Hematopoietic multipotent progenitor cell treated with erythropoietin and hydrocortisone succinate and interleukin-3 and kit ligand, for 8 days (in vitro differentiated cells): ENCODE measurements at places on chromosomes 6 and 20.

DNA sequence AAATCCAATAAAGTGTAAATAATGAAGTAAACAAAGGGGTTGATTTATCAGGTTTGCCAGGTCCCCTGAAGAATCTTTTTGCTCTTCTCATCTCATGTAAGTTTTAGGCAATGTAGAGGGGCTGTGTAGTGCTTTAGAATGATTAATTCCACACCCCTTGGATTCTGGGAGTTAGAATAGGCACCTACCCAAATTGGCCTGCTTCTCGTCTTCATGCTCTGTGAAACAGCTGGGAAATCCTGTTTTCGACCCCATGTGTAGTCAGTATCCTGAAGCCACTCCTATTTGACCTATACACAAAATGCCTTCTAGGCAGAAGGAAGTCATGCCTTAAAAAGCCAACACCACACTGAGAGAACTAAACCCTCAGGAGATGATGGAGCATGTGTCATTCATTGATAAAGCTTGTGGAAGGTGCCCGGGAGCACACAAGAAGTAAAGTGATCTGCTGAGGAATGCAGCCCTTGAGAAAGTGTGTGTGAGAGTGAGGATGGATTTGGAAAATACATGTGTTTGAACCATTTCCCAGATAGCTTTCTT, 170.9 kb downstream of the KLHL32 start:
- no peak for DNase-seq

DNA sequence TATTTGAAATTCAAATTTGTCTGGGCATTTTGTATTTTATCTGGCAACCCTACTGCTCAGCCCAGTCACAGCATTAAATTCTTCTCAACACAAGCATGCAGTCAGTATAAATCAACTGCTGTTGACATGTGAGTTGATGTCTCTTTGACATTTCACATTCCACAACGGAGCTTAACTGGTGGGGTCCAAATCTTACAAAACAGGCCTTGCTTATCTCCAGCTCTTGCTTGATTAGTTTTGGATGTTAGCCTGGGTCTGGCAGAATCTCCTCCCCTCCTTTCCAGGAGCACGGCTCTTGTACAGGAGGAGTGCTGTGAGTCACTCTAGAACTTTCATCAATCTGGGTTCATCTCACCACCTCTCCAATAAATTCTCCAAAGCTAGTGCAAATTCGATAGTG, 80.8 kb upstream of the PHACTR1 start:
- no peak for DNase-seq

DNA sequence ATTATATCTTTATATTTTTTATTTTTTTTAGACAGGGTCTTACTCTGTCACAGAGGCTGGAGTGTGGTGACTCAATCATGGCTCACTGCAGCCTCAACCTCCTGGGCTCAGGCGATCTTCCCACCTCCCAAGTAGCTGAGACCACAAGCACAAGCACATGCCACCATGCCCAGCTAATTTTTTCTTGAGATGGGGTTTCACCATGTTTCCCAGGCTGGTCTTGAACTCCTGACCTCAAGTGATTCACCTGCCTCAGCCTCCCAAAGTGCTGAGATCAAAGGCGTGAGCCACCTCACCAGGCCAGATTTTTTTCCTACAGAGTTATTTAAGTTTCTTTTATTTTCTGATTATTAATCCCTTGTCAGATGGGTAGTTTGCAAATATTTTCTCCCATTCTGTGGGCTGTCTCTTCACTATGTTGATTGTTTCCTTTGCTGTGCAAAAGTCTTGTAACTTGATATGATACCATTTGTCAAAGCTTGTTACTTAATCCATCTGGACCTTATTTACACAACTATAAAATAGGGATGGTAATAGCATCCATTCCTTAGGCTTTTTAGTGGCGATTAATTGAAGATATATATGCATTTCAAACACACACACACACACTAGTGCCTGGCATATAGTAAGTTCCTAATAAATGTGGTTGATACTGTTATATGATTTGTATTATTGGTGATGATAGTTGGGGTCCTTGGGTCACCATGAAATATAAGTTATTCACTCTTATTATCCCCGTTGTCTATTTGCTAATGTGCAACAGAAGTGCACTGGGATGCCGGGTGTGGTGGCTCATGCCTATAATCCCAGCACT, 187.1 kb downstream of the BCAS1 start:
- no peak for DNase-seq

- peak; percentile 59 for DNase-seq
These were observed 25.5 kb upstream of the KCNK16 start for GRCh38 chr6:39347906-39348585.

DNA sequence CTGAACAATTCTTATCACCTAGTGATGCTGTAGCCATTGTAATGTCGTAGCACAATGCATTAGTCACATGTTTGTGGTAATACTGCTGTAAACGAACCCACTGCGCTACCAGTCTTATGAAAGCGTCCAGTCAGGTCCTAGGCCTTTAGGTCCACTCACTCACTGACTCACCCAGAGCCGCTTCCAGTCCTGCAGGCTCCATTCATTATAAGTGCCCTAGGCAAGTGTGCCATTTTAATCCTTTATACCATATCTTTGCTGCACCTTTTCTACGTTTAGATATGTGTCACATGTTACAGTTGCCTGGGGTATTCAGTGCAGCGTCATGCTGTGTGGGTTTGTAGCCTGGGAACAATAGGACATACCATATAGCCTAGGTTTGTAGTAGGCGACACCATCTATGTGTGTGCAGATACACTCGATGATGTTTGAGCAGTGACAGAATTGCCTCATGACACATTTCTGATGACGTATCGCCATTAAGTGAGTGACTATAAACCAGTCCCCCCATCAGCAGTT, 15.4 kb downstream of the IGF2R start:
- no peak for DNase-seq

GRCh38 chr20:23335521-23335920, 15.1 kb upstream of the NXT1 start:
- DNase-seq: no peak

DNA sequence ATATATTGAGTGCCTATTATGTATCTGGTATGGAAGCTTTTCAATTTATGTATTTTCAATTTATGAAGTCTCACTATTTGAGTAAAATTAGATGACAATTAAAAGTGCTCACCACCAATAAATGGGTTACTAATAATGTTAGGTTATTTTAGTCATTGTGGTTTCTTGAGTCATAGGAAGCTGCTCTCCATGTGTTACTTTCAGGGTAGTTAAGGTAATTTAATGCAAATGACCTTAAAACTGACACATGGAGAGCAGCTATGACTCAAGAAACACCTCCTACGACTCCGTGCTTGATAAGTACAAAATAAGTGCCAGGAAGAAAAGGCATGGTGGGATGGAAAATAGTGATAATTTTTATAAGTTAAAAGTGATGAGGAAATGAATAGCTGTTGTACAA, 16.5 kb upstream of the TINAG start:
- no peak for DNase-seq

GRCh38 chr6:128491100-128491581, 29.3 kb downstream of the PTPRK start:
- no peak for DNase-seq

GRCh38 chr6:21359926-21360325, 233.6 kb upstream of the SOX4 start:
- DNase-seq: no peak

- DNase-seq: peak; percentile 72
These were observed 176.4 kb downstream of the ARID1B start for GRCh38 chr6:156953479-156954146.

DNA sequence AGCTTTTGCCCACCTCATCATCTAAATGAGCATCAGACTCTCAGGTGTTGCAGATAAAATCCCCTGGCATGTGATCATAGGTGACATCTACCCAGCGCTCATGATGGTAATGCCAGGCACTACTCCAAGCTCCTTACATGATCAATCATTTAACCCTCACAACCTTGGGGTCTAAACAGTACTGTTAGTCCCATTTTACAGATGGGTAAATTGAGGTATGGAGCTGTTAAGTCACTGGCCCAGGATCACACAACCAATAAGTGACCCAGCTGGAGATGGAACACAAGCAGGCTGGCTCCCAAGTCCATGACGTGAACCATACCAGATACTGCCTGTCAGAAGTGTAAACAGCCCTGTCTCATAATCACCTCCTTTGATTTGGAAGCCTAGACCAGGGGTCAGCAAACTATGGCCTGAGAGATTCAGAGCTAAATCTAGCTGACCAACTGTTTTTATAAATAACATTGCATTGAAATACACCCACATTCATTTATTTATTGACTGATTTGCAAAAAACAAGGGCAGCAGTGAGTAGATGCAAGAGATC, 79.2 kb downstream of the UNC5CL start:
- DNase-seq: no peak

- no peak for DNase-seq
These were observed 63.4 kb downstream of the TXNDC5 start for GRCh38 chr6:7846966-7847818.

GRCh38 chr6:149239573-149240209, 77.8 kb upstream of the TAB2 start:
- DNase-seq: no peak

- DNase-seq: no peak
These were observed 30.6 kb upstream of the PIM1 start for GRCh38 chr6:37139230-37139962.

DNA sequence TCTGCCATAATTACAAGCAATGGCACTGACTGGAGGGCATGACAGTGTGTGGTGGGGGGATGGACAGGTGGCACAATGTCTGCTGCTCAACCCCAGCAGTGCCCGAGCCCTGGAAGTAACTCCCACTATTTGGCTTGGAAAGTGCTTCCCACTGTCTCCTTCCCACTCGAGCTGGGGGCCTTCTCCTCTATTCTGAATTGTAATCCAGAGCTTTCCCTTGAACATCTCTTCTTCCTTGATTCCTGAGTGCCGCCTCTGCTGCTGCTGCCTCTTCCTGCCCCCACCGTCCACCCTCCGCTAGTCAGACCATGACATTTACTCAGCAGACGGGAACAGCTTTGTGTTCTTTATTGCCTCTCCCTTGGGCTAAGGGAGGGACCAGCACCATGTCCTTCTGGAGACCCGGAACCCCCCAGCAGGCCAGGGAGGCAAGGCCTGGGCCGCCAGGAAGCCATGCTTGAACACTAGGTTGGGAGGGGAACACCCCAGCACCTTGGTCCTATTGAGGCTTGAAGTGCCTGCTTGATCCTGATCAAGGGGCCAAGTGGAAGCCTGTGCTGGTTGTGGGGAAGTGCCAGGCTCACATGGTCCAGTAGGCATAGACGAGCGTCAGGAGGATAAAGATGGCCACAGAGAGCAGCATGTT, 17.0 kb downstream of the CCDC167 start:
- no peak for DNase-seq

DNA sequence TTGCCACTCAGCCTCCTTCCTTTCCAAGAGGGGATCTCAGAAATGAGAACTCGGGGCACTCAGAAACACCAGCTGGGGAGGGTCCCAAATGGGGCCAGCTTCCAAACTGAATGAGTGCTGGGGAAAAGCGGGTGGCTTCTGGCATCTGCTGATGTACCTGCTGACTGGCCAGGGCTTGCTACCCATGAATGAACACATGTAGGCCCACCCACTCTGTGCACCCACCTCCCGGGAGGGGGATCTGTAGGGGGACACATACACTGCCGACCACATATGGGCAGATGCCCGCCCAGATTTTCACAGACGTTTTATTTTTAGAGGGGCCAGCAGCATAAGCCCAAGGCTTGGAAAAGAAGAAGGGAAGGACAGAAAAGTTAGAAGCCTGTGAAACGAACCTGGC, 231.9 kb upstream of the RNF24 start:
- no peak for DNase-seq

- no peak for DNase-seq
These were observed 341.7 kb downstream of the CDH26 start for GRCh38 chr20:60299951-60300350.

- no peak for DNase-seq
These were observed 108.7 kb upstream of the LRFN2 start for GRCh38 chr6:40695750-40696415.

DNA sequence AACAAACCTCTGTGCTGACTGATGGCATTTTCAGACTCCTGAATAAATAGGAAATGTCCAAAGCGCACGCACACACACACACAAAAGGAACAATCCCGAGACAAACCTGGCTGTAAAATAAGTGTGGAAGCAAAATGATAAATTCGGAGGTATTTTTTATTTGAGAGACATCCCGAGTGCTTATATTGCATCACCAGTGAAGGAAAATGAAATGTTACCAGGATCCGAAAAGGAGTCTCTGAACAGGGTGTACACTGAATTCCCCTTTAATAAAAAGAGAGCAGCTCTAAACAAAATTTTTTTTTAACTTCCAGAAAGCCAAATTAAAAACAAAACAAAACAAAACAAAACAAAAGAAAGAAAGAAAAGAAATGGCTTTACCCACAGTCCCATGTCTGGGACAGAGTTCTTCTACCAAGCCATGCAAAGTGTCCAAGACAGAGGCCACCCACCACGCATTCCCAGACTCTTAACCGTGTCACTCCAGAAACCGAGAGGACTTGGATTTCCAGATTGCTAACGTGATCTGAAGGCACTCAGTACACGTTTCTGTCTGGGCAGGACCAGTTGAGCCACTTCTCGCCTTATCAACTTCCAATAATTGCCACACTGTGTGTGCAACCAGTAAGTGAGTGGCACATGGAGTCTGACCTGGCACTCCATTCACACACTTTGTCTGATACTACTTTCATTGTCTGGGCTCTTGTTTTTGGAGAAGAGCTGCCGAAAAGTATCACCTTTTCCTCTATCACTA, 817 bp downstream of the ME1 start:
- DNase-seq: no peak

DNA sequence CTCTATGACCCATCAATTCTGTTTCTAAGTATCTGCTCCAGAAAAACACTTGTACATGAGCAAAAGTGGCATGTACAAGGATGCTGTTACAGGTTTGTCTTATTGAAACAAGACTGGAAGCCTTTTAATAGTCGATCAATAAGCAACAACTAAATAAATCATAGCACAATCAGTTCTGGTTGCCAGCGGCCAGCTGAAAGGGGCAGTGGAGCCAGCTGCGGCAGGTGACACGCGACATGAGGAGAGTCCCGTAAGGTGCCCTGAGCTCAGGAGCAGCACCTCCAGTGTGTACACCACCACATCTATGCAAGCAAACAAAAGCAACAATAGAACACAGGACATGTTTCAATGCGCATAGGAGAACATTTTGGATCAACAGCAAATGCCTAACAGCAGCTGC, 20.7 kb upstream of the NNAT start:
- no peak for DNase-seq

DNA sequence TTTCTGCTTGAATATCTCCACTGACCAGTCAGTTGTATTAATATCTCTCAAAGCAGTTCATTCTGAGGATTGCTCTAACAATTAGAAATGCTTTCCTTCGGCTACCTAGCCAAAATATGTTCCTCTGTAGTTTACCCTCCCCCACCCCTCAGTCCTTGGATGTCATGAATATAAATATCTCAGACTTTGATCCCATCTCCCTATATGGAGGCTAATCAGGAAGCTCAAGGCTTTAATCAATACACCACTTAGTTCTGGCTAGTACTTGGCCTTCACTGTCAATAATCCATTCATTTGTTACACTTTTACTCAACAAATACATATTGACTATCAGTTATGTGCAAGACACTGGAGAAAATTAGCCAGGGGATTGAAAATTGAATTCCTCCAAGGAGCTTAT, 60.1 kb downstream of the CLIC5 start:
- DNase-seq: no peak
